ENCODE measurements at places on chromosomes 4 and X. TPM values are rescaled to one million over a fixed set of nuclear protein-coding genes. Genes with fewer than 3 reads are reported as not detected.

DNA sequence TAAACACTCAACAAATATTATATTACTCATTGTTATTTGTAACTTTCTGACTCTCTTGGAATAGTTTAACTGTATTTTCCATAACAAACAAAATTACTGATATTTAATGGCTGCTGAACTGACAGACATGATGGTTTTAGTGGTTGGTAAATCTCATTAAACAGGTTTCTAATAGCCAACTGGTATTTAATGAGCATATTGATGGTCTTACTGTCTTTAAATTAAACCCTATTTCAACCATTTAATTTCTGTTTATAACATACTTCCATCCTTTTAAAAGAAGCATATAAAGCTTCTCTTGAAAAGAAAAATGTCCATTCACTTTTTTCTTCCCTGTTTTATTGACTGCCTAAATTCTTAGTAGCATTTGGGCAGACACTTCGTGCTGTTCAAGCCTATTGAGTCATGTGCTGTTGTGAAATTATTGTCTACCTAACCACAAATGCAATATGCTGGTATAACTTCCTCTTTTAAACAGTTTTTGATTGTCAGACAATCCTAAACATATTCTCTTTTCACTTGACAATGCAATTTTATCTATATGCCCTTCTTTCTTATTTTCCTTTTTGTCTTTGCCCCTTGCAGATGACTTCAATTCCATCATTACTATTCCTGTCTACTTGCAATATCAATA is 163.9 kb upstream of the SLC7A11 start:
- no peak for DNase-seq

DNA sequence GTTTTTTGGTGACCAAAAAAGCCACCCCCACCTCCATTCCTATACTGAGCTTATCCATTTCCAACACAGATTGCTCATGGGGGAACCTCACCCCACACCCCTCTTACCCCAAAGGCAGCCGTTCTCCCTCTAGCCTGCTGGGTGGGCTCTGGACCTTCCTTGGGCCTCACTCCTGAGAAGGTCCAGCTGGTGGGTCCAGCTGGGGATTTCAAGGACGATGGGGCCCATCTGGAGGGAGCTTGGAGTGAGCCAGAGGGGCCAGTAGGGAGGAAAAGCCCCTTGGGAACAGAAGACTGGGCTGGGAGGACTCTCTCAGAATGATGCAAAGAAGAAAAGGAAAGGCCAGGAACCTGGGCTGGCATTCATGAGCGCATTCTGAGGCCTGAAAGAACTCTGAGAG is 42.0 kb upstream of the PJA1 start:
- DNase-seq, result no peak

Gene NFKB1
- 27.3 TPM for total RNA-seq

DNA sequence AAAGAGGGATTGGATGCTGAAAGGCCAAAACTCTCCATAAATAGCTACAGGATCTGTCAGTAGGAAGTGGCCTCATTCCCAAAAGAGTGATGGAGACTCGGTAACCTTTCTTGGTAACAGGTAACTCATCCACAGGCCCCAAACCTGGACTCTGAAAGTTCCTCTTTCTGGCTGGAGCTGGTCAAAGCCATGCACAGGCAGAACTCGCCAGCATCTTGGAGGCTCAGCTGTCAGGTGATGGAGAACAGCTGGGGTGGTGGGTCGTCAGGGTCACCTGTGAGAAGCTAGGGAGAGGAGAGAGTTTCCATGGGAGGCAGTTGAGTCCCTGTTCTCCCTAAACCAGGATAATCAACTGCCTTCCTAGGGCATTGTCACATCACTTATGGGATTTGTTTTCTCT is 354.3 kb upstream of the GATB start:
- DNase-seq, result no peak

- DNase-seq, result peak; percentile 87
Measured at GRCh38 chr4:6942238-6942800, 32.7 kb downstream of the TBC1D14 start.

DNA sequence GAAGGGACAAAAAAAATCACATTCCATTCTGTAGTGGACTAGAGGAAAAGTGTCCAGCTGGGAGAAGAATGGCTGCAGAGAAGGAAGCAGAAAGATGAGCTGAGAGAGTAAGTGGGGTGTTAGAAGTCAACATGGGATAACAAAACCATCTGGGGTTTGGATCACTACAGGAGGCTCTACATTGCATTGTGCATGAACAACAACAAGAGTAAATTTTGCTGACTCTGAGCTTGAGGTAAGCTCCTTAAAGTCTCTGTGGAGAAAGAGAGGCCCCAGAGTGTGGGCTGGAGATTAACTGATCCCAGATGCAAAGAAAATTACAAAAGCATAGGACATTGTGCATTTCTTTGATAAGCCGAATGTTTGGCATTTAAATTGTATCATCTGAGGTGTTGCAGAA is 128.9 kb downstream of the UGT8 start:
- no peak for DNase-seq

- peak; percentile 20 for DNase-seq
Measured at GRCh38 chrX:32137525-32137924, 1065.7 kb upstream of the FTHL17 start.

Gene GAGE12H
- total RNA-seq, result not detected

GRCh38 chr4:80005863-80006262 is 67.2 kb downstream of the ANTXR2 start:
- no peak for DNase-seq

Gene XAGE1B
- 1.3 TPM for total RNA-seq

Gene ATP2B3
- not detected for total RNA-seq

DNA sequence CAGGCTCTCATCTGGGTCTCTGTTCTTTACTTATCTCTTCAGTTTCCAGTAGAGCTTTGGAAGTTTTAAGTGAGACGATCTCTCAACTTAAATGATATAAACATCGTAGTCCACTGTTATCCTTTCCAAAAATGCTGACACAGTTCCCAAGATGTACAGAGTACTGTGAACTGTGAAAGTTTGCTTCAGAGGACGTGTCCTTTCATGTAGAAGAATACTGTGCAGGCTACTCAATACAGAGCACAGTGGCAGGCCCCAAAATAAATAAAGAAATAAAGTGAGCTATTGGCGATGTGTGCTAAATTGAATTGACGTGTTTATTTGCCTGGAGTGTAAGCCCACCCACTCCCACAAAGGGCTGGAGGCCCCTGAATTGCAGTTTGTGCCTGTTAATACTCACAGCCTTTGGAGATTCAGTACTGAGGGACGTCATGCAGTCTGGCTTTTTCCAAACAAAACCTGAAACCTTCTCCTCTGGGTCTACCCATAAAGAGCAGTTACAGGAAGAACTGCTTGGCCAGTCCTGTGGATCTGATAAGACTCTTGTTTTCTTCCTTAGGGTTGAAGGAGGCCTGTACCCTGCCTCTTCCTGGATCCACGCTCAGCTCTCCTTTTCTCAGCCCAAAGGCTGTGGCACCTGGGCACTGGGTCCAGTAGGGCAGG is 66.1 kb downstream of the SOWAHB start:
- no peak for DNase-seq

Gene STIM2
- total RNA-seq, result 10.0 TPM

- DNase-seq, result no peak
Measured at GRCh38 chr4:3874028-3874415, 107.8 kb downstream of the ADRA2C start.

- peak; percentile 69 for DNase-seq
Measured at GRCh38 chr4:141307241-141307689, 86.6 kb downstream of the ZNF330 start.

- no peak for DNase-seq
Measured at GRCh38 chr4:114874321-114874720, 239.1 kb downstream of the NDST4 start.

Gene HAND2
- 0.50 TPM for total RNA-seq

Gene OFD1
- total RNA-seq, result 23.8 TPM

GRCh38 chr4:128908735-128909134 is 99.2 kb downstream of the JADE1 start:
- no peak for DNase-seq

- peak; percentile 3 for DNase-seq
Measured at GRCh38 chrX:45986971-45987370, 558.2 kb downstream of the ZNF674 start.

DNA sequence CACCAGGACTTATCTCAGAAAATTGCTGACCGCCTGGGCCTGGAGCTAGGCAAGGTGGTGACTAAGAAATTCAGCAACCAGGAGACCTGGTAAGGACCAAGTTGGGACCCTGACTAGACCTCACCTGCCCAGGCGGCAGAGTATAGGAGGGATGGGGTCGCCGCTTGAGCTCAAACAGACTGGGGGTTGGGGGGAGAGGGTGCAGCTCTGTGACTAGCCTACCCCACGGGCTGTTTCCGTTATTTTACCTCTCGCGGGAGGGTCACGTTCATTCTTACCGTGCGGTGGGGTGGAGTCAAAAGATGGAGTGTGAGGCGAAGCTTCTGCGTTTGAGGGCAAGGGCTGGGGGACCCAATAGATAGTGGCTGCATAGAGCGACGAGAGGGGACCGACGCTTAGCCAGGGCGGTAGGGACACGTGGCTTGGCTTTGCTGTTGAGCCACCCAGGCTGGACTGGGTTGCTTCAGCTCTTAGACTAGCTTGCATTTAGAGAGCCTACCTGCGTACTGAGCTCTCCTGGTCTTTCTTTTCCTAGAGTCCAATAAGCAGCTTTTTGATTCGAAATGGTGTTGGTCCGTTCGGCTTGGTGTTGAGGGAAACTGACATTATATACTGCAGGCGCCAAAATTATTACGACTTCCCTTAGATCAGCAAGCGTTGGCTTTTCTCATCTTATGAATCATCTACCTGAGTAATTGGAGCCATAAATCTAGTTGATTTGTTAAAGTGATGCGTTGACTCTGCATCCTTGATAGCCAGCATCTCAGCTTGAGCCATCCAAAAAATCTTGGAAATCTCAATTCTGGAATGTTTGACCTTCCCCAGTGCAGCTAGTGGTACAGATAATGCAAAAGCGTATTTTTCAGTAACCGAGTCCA is 591 bp downstream of the PRPS1 start:
- peak; percentile 4 for DNase-seq

GRCh38 chr4:3317656-3318211 is 24.9 kb downstream of the RGS12 start:
- DNase-seq, result no peak

DNA sequence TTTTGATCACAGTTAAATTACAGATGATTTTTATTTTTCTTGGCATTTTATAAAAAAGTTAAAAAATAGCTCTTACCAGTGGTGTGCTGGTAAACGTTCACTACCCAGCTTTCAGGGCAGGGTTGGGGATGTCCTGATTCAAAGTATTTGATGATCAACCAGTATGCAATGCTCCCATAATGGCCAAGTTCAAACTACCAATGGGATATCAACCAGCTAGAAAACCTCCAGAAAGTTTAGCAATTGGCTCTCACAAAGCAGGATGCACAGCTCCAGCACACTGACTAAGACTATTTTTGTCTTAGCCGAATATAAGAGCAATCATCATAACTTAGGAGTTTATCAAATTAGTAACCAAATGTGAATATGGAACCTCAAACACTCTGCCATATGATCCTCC is 108.0 kb upstream of the PDE5A start:
- DNase-seq, result no peak

- DNase-seq, result peak; percentile 69
Measured at GRCh38 chr4:111228874-111229273, 606.0 kb upstream of the PITX2 start.

- DNase-seq, result no peak
Measured at GRCh38 chrX:3815896-3816664, 102.6 kb upstream of the PRKX start.

Gene HMGN5
- 0.05 TPM for total RNA-seq

GRCh38 chr4:67020438-67020797 is 524.9 kb downstream of the CENPC start:
- DNase-seq, result peak; percentile 2

All from A172 (cell line).